GM10248 (cell line): ENCODE measurements at places on chromosomes 16 and 17.
A peak's percentile ranks its signal among the peaks of the same experiment; 100 is the strongest.

DNA sequence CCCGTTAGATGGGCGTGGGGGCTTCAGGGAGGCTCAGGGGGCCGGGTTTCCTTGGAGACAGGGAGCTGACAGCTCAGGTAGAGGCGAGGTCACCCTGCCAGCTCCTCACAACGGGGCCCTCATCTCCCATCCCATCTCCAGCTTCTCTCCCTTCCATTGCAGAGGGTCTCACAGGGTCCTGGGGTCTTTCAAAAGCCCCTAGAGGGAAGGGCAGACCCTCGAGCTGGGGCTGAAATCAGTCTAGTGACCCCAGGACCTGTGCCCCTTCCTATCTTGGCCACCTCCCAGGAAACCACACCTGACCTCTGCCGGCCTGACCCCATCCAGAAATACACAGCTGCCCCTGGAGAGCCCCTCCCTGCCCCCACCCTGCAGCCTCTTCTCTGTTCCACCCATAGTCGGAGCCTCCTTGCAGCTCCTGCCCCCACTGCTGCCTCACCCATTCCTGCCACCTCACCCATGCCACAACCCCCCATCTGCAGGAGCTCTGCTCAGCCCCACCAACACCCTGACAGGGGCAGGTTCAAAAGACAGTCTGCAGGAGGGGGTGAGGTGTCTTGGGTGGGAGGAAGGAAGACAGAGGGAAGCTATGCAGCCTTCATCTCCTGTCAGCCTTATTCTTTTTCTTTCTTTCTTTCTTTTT, 23.4 kb downstream of the PIK3R5 start:
- no peak for DNase-seq

DNA sequence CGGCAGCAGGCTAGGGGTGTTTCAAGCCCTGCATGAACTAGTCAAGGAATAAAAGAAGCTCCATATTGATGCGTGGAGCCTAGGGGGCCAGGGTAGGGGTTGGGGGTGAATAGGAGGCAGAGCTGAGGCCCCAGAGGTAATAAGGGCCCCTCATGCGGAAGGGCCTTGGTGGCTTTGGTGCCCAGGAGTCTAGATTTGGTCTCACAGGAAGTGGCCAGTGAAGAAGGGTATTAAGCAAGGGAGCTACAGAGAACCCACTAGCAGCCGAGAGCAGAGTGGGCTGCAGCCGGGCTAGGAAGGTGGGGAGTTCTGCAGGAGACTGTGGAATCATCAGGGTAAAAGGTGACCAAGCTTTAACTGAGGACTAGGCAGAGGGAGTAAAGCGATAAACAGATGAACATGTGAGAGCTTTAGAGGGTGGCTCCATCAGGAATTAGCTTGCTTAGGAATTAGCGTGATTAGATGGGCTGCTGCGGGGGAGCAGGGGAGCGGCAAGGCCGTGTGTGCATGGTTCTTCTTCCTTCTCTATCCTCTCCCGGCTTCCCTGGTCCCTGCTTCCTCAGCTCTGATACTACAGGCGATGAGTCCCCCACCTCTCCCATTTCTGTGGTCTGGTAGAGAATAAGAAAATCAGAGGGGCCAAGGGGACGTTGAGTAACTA, 9.8 kb downstream of the GNGT2 start:
- no peak for DNase-seq

GRCh38 chr17:17191346-17191792, 14.8 kb downstream of the PLD6 start:
- DNase-seq: no peak

GRCh38 chr17:77808686-77809425, 149.6 kb upstream of the TNRC6C start:
- no peak for DNase-seq

DNA sequence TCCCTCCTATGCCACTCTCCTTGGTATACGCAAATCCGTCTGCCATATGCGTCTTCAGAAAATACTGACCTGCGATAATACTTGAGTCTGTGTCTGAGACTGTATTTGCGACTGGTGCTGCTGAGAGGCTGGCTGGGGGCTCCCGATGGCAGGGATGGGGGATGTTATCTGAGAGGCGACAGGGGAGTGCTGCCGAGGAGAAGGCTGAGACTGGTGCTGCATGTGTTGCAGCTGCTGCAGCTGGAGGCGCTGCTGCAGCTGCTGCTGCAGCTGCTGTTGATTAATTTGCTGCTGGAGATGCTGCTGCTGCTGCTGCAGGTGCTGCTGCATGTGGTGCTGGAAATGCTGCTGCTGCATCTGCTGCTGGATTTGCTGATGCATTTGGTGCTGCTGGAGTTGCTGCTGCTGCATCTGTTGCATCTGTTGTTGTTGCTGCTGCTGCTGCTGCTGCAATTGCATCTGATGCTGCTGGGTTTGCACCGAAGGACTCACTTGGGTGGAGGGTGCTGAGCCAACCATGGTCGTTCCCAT, 107.7 kb downstream of the TOX3 start:
- DNase-seq: no peak

GRCh38 chr17:32757963-32758362, 119.0 kb downstream of the MYO1D start:
- DNase-seq: no peak

GRCh38 chr16:5903832-5904231, 806.2 kb upstream of the EEF2KMT start:
- DNase-seq: no peak

GRCh38 chr16:10983159-10983558, 38.8 kb downstream of the CLEC16A start:
- DNase-seq: peak; percentile 34

GRCh38 chr17:8285270-8286181, 2.9 kb upstream of the RANGRF start:
- no peak for DNase-seq

DNA sequence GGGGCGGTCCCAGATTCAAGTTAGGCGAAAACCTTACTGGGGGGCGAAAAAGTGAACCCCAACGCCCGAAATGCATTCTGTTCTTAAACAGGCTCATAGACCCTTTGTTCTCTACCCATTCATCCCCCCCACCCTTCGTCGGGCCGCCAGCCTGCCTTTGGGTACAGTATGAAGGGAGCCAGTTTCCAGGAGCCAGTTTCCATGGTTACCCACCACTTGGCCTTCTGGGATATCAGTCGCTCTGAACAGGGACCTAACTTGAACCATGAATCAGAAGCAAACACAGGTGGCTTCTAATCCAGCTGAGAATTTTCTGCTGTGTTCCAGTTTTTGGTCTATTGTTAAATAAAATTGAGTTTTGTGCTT, 532 bp downstream of the DHX40 start:
- DNase-seq: peak; percentile 77

GRCh38 chr16:89026121-89026612, 49.2 kb upstream of the CBFA2T3 start:
- DNase-seq: no peak

DNA sequence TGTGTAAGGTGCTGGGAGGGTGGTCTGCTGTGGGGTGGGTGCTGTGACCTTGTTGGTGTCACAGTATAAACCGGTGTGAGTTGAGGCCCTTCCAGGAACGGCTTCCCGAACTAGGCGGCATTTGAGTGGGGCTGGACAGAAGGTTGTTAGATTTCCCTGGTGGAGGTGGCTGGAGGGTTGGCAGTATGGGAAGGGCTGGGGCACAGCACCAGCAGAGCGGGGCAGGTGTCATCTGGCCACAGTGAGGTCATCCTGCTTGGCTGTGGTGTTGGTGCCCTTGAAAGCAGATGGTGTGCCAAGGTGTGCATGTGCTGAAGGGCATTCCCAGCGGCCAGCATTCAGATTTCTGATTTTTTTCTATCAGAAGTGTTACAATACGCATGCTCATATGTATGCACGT, 28.1 kb downstream of the BANP start:
- no peak for DNase-seq

GRCh38 chr17:54754560-54754959, 146.1 kb upstream of the TOM1L1 start:
- peak; percentile 15 for DNase-seq

DNA sequence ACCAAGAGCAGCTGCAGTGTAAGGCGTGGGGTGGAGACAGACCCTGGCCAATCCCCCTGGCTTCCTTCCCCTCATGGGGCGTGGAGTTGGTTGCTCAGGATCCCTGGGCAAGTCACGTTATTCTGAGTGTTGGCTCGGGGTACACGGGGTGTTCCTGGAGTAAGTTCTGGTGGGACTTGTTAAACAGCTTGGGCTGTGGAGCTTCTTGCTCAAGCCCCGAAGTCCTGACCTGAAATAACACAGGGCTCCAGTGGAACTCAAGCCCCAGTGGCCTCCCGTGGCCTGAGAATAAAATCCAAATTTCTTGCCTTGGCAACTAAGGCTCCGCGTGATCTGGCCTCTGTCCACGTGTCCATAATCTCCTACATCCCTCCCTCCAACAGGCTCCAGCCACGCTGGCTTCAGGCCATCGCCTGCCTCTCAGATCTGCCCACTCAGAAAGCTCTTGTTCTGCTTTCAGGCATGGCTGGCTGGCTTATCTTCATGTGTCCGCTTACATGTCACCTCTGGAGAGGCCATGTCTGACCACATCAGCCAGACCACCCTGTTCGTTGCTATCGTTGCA, 49.3 kb upstream of the BCO1 start:
- no peak for DNase-seq

DNA sequence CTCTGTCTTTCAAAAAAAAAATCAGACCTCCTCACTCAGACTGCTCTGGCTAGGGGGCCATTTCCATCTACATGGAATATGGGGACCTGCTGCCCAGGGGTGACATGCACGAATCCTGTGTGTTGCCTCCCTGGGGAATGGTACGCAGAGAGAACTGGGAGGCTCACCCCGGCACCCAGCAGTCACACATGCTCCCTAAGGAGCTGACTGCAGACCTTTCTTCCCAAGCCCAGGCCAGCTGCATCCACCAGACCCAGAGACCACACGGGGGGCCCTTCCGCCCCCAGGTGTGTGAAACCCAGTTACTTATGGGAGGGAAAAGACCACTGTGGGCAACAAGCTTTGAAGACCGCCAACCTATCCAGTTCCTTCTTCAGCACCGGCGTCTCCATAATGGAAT, 7.2 kb upstream of the NLRC3 start:
- DNase-seq: no peak

DNA sequence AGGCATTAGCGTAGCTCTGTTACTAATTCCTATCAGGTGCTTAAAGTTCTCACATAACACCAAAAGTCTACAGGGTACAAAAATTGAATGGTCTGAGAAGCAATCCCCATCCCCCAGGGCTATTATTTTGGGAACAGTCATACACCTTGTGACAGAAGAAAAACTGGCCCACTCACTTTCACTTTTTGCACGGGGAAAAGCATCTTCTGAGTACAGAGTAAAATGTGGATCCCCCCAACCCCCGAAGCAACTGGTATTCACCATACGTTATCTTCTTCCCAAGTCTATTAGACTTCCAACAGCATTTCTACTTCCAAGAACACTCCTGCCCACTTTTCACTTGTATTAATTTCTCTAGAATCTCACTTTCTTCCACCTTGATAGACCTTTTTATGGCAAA, 11.8 kb downstream of the GGA3 start:
- DNase-seq: no peak

DNA sequence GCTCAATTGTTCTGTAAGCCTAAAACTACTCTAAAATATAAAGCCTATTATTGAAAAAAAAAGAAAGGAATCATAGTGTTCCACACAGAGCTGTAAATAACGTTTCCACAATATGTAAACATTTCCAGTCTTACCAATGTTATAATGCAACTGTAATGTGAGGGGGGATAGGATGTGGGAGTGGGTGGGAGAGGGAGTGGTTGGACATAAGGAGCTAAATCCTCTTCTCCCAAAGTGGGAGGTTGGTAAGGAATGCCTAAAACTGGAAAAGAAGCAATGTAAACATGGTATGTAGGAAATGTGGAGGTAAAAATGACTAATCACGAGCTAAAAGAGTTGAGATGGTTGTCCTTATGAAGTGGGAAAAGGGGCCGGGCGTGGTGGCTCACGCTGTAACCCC, 17.6 kb upstream of the SBK1 start:
- no peak for DNase-seq

DNA sequence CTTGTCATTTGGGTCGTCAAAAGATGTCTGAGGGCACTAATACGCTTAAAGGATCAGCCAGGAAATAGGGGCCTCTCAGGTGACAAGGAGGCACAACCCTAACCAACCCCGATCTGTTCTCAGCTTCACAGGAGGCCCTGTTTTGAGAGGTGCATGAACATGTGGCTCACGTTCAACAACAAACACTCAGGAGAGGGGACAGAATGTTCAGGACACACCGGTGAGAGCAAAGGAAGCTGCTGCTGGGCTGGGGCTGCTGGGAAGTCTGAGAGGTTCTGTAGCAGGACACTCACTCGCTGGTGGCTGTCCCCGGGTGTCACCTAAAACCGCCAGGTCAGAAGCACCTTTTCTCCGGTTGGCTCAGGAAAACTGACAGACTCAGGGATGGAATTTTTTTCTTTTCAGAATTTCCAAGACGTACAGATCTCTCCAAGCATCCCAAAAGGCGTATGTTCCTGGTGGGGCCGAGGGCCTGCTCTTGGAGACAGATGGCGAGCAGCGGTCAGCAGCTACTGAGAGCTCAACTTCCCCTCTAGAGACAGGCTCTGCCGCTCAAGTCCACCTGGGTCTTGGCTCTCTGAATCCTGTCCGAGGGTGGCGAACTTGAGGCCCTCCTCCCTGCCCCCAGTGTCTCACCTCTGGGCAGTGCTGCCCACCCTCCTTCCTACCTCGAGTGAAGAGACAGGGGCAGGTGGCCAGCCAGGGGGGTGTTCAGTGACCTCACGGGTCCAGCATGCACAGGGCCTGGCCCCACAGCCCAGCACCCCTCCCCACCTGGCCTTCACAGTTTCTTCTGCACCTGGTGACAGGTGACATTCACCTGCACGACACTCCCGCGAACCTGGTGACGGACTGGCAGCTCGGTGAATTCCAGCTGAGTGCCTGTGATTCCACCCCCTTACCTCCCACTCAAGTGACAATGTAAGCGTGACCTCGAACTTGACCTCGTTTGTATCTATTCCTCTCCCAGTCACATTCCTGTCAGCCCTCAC, 22.9 kb downstream of the CLUH start:
- DNase-seq: peak; percentile 18

DNA sequence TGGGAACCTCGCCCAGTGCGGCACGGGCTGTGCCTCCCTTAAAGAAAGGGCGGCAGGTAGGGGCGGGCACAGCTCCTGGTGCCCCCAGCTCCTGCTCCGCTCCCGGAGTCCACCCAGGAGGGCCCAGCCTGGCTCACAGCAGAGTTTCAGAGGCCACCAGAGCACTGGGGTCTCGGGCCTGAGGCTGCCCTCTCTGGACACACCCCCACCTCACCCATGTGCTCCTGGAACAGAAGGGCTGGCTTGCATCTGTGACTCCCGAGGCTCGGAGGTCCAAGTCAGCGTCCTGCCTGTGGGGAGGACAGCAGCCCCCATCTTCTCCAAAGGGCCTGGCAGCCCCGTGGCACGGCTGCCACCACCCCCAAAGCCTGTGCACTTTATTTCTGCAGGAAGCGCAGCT, 62.7 kb downstream of the RBFOX3 start:
- DNase-seq: no peak
